ENCODE measurements at places on chromosomes 12 and 14.

DNA sequence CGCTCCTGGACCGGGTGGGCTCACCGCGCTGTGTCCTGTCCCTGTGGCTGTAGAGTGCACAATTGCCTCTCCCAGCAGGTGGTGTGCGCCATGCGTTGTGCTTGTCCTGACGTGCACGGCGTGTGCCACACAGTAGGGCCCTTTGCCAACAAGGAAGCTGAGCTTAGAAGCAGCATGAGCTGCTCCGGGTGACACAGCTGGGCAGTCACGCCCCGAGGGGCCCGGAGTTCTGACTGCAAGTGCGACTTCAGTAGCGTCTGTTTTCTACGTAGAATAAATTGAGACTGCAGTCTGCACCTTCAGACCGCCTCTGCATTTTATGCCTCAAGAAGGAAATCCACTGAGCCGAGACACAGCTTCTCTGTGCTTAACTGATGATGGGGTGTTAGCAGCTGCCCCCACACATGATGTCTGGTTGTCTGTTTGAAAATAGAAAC lies 81.6 kb downstream of the ADGRD1 start:
- no peak for DNase-seq

DNA sequence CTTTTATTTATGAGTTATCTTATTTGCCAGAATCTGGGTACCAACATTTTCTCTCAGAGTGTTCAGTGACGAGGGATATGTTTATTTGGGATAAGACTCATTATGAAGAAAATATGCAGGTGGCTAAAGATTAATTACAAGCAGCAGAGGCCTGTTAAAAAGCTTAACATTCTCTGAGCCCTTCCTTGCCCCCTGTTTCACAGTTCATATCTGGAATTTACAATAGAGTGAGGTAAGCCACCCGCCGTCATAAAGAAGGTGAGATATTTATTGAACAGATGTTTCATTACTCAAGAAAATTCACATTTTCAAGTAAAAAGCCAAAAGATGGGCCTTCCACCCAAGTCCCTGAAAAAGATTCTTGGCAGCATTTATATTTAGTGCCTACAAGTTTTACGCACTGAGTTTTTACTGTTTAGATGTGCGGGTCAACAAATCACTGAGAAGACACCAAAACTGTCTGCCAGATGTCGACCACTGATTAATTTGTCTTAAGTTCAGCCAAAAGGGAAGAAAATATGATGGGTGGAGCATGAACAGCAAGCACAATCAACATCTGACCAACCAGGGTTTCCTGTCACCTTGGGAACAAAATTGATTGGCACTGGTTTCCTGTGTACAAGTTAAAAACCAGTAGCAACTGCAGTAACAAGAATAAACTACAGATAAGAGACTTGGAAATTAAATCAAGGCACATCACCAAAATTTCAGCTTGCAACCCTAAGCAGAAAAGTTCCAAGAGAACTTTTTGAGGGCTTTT lies 85.5 kb upstream of the PTPRB start:
- no peak for DNase-seq

DNA sequence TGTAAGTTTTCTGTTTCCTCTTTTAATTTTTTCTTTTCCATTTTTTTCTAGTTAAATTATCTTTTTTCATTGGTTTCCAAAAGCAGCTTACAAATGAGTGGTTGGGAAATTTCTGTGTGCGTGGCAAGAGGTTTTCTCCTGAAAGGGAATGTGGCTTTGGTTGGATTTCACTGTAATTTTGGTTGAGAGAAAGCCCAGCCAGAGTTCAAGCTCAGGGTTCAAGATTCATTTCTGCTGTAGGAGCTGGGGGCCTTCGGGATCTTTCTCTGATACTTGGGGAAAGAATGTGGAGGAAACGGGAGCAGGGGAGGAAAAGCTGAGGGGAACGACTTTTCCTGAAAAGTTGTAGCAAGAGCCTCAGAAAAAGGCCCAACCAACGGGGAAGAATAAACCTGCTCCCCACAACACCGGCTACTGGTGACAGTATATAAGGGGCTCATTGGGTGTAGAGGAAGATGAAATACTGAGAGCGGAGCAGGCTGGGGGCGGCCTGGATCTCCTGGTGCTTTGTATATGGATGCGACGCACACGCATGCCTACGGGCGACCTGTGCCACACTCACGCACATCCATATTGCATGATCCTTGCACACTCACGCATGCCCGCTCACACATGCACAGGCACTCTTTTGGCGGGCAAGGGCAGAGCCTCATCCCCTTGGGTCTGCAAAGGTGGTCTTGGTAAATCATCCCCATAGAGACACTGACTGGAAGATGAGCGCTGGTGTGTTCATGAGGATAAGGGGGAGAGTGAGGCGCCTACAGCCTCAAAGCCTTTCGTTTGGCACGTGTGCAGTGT lies 1.9 kb downstream of the HOXC10 start:
- DNase-seq = no peak

GRCh38 chr14:65962952-65963351 lies 523.2 kb upstream of the CCDC196 start:
- no peak for DNase-seq

DNA sequence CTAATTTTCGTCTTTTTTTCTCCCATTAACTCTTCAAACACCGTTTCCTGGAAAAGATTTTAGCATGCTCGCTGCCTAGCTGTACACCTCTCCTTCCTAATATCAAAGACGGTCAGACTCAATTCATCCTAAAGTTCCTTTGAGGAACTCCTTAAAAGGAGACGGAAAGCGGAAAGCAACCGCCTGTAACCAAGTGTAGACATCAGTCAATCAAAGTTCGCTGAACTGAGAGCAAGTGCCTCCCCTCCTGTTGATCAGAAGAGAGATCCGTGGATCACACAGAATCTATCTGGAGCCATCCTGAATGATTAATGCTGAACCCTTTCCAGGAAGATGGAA lies 412 bp upstream of the TEP1 start:
- DNase-seq = no peak

DNA sequence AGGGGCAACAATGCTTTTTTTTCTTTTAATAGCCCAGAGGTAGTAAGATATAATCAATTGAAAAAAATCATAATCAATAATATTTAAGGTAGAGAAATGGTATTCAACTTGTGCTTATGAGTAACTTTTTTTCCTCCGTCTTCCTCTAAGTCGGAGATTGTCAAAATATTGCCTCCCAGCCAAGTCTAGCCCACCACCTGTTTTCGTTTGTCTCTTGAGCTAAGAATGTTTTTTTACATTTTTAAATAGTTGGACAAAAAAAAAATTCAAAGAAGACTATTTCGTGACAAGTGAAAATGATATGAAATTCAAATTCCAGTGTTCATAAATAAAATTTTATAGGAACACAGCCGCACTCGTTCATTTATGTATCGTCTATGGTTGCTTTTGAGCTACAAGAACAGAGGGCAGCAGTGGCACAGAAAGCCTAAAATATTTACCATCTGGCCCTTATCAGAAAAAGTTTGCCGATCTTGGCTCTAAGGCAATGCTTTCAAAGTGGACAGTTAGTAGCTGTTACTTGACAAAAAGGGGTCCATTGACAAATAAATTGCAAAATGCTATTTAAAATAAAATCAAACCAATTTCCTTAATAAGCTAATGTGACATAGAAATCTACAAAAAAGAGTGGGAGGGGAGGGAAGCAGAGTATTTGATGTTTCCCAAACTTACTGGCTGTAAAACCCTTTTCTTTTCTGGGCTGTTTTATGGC lies 40.8 kb upstream of the MAX start:
- DNase-seq = no peak

DNA sequence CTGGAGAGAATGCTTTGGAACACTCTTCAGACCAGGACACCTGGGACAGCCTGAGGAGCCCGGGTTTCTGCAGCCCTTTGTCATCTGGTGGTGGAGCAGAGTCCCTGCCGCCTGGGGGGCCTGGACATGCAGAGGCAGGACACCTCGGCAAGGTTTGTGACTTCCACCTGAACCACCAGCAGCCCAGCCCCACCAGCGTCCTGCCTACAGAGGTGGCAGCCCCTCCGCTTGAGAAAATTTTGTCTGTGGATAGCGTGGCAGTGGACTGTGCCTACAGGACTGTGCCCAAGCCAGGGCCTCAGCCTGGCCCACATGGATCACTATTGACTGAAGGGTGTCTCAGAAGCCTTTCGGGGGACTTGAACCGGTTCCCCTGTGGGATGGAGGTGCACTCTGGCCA lies 21.1 kb downstream of the CINP start:
- no peak for DNase-seq

DNA sequence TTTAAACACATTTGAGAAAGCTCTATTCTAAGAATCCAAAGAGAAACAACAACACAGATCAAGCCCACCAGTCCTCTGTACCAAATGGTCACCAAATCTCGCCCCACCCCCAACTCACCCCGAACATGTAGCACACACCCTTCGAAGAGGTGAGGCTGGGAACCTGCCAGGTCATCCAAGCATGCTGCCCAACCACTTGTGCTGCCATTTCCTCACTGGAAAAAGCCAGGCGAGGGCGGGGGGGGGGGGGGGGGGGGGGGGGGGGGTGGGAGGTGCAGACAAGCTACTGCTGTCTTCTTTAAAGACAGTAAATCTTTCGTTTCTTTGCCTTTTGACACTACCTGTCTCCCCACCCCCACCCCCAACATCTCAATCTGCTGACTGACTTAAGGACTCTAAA lies 59.9 kb downstream of the SETD3 start:
- DNase-seq = no peak

GRCh38 chr12:27511031-27511722 lies 12.8 kb upstream of the PPFIBP1 start:
- DNase-seq = no peak

- DNase-seq = no peak
Observed at GRCh38 chr14:23629832-23630396, 6.2 kb upstream of the DHRS2 start.

DNA sequence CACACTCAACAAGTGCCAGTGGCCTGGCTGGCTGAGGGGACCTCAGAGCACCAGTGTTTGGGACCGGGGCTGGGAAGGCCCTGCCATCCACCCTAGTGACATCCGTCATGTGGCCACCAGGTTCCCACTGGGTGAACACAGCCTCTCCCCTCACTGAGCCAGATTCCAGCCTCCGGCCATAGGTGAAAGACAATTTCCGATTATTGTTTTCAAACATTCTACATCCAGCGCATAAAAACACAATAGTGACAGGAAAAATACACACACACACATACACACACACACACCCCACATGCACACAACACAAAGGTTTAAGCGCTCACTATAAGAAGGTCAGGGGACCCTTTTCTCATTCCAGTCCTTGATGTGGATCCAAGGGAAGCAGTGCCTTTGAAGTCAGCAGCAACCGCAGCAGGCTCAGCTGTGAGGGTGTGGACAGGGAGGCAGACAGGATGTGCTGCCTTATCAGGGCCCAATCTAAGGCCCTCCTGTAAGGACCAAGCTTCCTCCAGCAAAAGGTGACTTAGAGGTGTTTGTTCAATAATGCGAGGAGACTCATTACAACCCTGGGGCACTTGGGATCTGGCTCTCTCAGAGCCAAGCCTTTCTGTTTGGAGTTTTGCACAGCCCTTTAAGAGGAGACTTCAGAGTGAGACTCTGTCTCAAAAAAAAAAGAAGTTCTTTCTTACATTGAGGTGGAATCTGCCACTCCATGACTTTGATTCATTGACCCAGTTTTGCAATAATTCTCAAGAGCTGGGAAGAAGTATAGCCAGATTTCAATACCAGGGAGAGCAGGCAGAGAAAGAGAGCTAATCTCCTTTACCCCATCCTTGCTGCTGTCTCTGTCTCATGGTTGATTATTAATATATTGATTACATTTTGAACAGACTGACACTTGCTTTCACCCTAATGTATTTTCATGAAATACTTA lies 227.8 kb downstream of the ZFP36L1 start:
- no peak for DNase-seq

DNA sequence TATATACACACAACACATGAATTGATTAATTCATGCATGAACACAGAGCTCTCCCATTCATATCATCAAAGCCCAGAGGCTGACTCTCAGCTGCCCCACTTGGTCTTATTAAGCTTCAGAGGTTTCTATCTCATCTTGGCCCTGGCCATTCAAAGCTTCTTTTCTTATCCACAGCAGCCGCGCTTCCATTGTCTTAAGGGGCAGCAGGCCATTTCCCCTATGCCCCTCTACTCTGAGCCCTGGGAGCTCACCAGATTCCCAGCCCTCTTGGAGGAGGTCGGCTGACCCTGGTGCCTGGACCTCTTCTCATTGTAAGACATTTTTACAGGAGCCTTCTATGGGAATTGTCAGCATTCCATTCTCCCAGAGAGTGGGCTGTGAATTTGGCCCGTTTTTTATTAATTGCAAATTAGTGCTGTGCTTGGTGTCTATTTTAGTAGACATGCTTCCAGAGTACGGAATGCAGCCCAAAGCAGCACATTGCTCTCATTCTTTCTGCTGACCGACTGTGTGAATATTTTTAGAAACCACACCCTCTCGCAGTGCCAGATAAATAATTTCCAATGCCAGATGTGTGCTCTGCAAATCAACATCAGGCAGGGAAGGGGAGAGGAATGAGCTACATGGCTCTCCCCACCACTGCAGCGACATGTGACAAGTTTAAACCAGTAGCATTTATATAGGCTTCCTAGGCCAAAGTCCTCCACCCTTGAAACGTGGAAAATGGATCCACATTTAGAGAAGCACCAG lies 58.5 kb downstream of the NUAK1 start:
- no peak for DNase-seq

GRCh38 chr12:89949457-89950195 lies 241.0 kb upstream of the ATP2B1 start:
- DNase-seq = peak; percentile 22

DNA sequence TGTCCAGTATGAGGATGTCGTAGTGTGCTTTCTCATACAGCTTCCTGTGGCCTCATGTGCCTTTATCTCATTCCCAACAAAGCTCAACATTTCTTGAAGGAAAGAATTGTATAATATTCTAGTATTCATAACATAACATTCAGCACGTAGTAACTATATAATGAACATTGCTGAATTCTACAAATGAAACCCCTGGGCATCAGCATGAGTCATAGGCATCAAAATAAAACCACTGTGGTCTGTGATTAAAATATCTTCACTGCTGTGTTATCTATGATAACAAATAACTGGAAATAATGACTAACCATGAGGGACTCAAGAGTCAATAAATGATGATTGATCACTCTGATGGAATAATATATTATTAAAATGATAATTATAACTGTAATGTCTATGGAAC lies 255.2 kb downstream of the EMP1 start:
- no peak for DNase-seq

- DNase-seq = no peak
Observed at GRCh38 chr12:94427501-94428381, 31.9 kb downstream of the CEP83 start.

DNA sequence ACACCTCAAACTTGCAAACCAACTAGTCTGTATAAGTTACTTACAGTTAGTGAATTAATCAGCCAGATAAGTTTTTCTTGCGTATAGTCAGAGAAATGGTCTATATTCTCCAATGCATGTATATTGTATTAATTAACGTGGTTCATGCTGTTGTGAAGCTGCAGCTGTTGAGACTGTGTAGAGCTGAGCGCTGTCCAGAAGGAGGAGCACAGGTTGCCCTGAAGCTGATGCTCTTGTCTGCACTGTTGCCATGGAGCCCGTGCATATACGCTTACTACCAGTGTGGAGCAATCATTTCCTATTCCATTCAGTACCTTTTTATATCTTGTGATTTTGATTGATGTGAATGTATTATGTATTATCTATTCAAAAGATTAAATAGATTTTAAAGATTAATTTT lies 74.3 kb upstream of the ARID2 start:
- DNase-seq = peak; percentile 12

All from activated T-helper 1 cell treated with anti-CD3 and anti-CD28 coated beads, Interleukin-2, amount 50 U/mL, for 16 hours (primary cell).